ENCODE measurements at places on chromosomes 1 and 21.
A peak's percentile ranks its signal among the peaks of the same experiment; 100 is the strongest.

- peak; percentile 87 for DNase-seq
Observed at GRCh38 chr1:91830242-91831131, 55.5 kb downstream of the TGFBR3 start.

GRCh38 chr1:77424236-77424635 is 142.4 kb downstream of the AK5 start:
- DNase-seq = no peak

GRCh38 chr1:243730487-243731150 is 119.4 kb downstream of the AKT3 start:
- no peak for DNase-seq

DNA sequence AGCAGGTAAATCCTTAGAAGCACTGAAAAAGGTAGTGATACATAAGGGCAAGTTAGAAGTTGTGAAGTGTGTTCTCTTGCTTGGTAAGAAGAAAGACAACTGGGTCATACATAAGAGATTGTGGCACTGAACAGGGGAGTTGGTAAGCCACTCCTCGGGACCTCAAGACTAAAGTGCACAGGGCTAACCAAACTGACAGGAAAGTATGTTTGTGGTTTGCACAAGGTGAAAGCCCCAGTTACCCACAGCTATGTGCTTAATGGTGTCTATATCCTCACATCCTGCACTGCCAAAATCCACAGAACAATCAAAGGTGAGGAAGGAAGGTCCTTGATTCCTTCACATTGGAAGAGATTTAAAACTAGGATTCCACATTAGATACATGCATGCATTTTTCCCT is 276.5 kb downstream of the DNM3 start:
- DNase-seq = no peak

- peak; percentile 45 for DNase-seq
Observed at GRCh38 chr1:184507604-184508280, 120.9 kb downstream of the C1orf21 start.

- DNase-seq = peak; percentile 35
Observed at GRCh38 chr1:207025146-207025880, 7.2 kb downstream of the C1orf116 start.

DNA sequence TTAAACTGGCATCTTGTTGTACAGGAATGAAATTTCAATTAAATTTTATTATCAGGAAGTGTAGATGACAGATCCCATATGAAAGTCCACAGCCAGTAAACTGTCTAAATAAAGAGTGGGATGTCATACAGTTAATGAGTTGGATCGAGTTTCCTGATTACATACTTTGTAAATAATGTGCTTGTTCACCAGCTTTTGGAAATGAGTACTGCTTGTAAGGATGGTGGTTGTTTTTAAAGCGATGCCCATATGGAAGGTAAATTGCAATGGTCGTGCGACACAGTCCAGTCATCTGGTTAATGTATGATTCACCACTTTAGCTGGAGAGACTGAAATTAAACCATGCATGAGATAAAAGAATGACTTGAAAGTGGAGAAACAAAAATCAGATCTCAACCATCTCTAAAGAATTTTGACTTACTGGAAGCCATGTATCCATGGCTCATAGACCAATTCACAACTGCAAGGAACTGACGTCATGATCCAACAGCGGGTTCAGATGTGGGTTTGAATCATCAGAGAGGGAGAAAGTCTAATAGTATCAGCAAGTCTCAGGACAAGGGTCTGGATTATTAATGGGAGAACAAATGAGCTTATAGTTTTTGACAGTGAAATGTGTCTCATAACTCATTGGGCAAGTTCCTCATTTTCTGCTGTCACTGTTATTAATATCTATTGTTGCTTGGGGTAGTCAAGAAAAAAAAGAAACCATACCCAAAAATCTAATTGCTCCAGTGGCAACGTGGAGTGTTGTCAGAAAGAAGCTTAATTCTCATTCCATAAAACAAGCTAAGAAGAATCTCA is 49.0 kb downstream of the MAP10 start:
- no peak for DNase-seq

GRCh38 chr1:74767490-74767889 is 34.5 kb downstream of the TYW3 start:
- DNase-seq = peak; percentile 11

- no peak for DNase-seq
Observed at GRCh38 chr1:43305461-43305860, 4.7 kb downstream of the TIE1 start.

- DNase-seq = no peak
Observed at GRCh38 chr1:2248127-2248826, 20.2 kb downstream of the SKI start.

- DNase-seq = no peak
Observed at GRCh38 chr21:45049714-45050344, 24.6 kb upstream of the ADARB1 start.

DNA sequence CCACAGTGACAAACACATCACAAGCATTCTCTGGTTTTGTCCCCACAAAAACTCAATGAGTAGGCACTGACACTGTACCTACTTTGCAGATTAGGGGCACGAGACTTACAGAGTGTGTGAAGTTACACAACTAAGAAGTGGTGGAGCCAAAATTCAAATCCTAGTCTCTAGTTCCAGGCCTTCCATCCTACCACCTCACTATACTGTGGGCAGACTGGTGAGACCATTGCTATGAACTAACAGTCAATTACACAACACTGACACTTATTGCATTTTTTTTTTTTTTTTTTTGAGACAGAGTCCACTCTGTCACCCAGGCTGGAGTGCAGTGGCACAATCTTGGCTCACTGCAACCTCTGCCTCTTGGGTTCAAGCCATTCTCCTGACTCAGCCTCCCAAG is 71.4 kb downstream of the KCNN3 start:
- DNase-seq = no peak

- no peak for DNase-seq
Observed at GRCh38 chr1:5796028-5796427, 196.2 kb downstream of the NPHP4 start.

DNA sequence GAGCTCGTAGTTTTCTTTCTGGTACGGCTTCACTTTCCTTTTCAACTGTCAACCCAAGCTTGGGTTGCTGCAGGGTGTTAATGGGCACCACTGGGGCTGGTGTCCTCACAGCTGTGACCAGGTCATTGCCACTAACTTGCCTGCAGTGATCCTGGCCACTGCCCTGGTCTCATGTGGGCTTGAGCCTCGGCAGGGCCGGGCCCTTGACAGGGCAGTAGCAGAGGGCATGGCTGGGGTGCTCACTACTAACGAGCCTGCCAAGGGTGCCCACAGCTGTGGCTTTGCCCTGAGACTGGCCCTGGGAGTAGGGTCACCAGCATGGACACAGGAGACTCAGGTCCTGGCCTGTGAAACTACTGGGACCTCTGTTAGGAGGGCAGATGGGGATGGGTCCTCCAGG is 31.5 kb upstream of the GNPAT start:
- no peak for DNase-seq

- no peak for DNase-seq
Observed at GRCh38 chr21:22743085-22743484, 1744.9 kb downstream of the NCAM2 start.

GRCh38 chr1:93576346-93576745 is 105.3 kb downstream of the BCAR3 start:
- no peak for DNase-seq

- no peak for DNase-seq
Observed at GRCh38 chr1:44025816-44026215, 5.4 kb downstream of the SLC6A9 start.

- DNase-seq = no peak
Observed at GRCh38 chr1:176066709-176067108, 140.4 kb downstream of the COP1 start.
